ENCODE measurements at places on chromosomes 7 and 10. TPM values are rescaled to one million over a fixed set of nuclear protein-coding genes. Genes with fewer than 3 reads are reported as not detected.

DNA sequence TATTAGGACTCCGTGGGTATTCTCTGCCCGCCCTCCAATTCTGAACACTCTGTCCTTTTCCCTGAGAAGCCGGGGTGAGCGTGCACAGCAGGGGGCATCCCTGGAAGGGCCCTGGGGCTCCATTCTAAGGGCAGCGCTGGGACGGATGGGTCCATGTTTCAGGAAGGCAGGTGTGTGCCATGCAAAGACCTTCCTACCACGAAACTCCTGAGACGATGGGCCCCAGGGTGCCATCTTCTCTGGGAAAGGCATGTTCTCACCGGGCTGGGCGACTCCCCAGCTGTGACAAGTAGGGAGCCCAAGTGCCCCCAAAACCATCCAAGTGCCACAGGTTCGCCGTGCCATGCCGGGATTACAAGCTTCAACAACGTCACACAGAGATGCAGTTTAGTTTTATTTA, 256.7 kb downstream of the DNAJB6 start:
- no peak for DNase-seq

Gene VAX1
- not detected for total RNA-seq

GRCh38 chr7:93117327-93117726, 452 bp downstream of the SAMD9 start:
- peak; percentile 34 for DNase-seq

- no peak for DNase-seq
Measured at GRCh38 chr10:101221963-101222531, 7.2 kb downstream of the LBX1 start.

DNA sequence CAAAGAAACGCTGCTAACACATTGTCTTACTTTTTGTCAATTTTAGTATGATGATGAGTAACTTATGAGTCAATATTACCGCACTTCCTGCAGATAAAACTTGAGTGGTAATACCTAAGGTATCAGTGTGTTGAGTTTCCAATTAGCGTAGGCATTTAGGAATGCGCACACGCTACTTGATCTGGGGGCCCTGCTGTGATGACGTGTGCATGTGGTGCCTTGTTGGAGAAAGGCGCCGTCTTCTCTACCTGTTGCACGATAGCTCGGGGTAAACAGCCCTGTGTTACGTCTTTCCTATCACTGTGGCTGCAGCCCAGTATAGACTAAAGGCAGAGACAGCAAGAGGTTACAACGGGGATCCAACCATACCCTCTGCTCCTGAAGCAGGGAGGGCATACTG, 476.8 kb upstream of the ADARB2 start:
- peak; percentile 80 for DNase-seq

DNA sequence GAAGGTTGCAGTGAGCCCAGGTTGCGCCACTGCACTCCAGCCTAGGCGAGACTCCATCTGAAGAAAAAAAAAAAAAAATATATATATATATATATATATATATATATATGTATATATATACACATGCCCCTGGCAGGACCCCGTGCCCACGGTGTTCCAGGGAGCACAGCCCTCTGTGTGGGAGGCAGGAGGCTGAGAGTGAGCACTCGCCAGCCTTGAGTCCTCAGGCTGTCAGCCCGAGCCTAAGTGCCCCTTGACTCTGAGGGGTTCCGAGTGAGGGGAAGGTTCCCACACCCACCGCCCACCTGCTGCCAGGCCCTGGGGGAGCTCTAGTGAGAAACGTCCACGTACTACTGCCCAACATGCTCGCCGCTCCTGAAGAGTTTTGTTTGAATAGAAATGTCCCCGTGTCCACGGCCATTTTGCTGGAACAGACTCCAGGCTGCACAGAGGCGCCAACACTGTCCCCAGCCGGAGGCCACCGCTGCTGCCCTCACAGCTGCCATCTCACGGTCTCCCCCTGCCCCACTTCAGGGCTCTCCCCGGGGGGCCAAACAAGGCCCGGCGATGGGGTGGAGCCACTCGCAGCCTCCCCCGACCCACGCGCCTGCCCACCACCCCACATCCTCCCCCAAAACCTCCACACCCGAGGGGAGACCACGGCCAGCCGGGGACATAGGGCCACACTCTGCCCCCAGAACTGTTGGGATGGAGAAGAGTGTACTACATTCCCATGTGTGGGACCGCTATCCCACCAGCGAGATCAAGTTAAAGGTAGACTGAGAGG, 62.8 kb upstream of the EBF3 start:
- DNase-seq: no peak

GRCh38 chr7:141737118-141737835, 881 bp upstream of the SSBP1 start:
- DNase-seq: peak; percentile 6

DNA sequence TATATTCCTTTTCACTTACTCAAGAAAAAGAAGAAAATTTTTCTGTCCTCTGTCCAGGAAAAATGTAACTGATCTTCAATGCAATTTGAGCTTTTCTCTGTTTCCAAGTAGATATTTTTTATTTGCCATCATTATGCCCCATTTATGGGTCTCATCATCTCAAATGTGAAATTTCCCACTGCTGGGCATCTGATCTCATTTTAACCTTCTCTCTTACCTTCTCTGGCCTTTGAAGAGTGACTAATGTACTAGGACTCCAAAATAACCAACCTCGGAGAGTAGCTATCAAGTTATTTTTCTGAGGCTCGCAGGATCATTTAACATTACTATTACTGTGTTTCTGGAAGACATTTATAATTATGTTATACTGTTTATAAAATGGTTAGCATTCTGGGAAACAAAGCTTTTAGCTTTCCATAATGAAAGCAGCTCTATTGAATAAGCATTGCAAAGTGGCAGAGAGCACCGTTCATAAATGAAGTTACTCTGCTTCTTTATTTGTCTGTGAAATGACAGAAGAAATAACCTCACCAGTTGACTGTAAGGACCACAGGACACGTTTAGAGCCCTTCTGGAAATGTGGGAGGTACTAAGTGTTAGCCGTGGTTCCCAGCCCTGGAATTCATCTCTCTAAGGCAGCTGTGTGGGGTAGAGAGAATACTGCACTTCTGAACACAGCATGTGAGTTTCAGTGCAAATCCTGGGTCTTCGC, 33.3 kb upstream of the NMT2 start:
- peak; percentile 82 for DNase-seq

- peak; percentile 60 for DNase-seq
Measured at GRCh38 chr7:68678196-68678595, 920.1 kb upstream of the AUTS2 start.
